ENCODE measurements at places on chromosomes 5 and 9.

- DNase-seq = peak; percentile 76
Observed at GRCh38 chr9:127021664-127022363, 100.6 kb downstream of the ANGPTL2 start.

- DNase-seq = no peak
Observed at GRCh38 chr5:170628028-170628427, 124.2 kb downstream of the KCNIP1 start.

DNA sequence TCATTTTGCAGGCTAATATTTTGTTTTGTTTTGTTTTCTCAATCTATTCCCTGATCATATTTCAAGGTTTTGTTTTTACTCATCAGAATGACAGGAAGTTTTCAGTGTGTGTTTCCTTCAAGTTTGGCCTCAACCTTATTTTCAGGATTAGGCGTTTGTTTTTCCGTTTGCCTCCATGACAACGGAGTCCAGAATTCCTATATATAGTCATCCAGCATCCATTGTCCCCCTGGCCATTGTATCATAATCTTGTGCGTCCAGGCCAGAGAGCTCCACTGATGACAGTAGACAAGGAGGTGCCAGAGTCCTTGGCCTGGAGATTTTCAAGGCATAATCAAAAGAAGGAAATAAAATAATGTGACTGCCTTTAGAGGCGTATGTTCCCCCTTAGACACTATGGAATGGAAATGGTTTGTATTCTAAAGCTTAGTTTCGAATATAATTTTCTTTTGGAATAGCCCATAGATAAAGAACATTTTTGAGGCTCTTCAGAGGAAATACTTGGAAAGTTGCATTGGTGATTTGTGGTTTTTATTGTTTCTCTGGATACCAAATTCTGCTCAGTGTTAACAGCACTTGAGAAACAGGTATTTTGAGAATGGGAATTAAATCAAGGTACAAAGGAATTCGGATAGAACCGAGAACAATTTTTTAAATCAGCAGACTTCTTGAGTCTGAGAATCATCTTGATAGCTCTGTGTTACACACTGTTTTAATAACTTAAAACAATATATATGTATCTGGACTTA lies 99.8 kb downstream of the ZNF462 start:
- no peak for DNase-seq

DNA sequence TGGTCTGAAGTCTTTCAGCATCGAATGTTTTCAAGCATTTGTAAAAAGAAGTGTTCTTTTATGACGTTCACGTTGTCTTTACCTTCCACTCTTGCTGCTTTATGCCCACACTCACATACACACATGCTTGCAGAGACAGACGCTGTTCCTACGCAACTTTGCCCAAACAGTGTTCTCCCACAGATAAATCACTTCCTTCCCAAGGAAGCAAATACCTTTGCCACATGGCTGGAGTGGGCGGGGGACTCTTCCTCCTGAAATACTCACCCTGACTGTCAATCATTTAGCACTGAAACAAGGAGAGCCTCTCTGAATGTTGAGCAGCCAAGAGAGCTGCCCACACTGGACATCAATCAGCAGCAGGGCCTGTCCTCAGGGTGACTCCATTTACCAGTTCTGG lies 22.4 kb upstream of the ASTN2 start:
- no peak for DNase-seq

DNA sequence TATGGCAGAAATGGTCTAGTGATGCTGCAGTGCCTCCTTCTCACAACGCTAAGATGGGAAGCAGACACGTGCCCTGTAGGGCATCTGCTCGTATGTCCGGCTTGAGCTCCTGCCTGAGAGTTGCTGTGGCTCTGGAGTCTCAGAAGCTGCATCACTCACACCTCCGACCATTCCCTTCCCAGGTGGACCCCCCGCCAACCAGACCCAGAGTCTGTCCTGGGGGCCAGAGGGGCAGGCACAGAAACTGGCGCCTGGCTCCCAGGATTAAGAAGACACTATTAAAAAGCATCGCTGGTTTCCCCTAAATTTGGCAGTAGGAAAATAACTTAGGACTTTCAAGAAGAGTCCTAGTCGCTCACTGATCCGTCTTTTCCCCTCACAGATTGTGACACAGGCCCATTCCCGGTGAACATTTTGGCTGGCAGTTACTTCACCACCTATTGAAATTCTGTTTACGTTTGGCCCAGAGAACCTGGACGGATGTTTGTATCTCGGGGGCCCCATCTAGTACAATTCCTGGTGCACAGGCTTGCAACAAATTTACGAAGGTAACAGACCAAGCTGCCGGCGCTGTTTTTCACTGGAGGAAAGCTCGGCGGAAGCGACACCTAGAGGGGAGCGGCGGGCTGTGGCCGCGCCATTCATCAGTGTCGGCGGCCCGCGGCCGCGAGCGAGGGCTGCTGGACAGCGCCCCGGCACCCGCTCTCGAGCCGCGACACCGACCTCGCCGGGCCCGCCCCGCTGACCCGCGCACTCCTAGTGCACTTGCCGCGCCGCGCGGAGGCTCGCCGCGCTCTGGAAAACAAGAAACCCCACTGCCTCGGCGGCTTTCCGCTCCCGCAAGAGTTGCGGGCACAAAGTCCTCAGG lies 1.6 kb downstream of the FSTL4 start:
- DNase-seq = no peak

GRCh38 chr5:75526070-75526469 lies 14.4 kb downstream of the POLK start:
- DNase-seq = no peak

DNA sequence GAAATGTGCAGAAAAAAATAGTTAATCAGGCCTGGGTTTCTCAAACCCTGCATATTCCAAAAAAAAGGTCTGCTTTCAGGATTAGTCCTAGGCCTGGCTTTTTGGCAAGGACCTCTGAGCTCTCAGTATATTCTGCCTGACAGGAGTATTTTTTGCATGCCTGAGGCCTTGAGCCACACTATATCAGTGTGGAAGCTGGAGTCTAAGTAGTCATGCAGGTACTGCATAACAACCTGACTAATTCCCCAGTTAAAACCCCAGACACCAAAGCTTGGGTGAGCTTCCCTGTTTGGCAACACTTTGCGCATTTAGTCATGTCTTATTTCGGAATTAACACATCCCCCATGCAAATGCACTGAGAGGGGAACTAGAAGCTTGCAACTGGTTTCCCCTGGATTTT lies 359.5 kb downstream of the CETN3 start:
- DNase-seq = no peak

DNA sequence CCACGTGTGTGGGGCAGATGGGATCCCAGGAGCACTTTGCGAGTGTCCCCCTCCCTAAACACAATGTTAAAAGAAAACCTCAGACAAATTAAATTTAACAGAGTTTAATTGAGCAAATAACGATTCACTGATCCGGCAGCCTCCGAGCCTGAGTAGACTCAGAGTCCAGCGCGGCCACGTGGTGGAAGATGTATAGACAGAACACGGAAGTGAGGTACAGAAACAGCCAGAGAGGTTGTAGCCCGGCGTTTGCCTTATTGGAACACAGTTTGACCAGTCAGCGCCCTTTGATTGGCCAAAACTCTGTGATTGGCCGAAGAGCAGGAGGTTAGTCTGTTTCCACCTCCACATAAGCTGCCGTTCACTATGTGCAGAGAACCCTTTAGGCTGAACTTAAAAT lies 363.0 kb upstream of the IRX2 start:
- DNase-seq = no peak
